Lung (tissue), 17 donors: ENCODE measurements at places on chromosomes 6 and 20. TPM values are rescaled to one million over a fixed set of nuclear protein-coding genes. Genes with fewer than 3 reads are reported as not detected.

DNA sequence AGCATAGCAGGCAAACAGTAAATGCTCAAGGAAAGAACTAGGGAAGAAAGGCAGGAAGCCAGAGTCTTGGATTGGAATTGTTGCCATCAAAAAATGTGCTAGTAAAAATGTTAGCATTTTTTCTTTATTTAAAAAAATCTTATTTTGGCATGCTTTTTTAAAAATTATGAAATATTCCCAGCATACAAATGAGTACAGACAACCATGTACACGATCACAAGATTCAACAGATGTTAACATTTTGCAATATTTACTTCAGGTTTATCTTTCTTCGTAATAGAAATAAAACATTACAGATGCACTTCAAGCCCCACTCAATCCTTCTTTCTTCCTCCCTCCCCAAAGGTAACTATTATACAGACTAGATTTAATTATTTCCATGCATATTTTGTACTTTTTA, 27.4 kb upstream of the NOP56 start:
- no peak for DNase-seq

DNA sequence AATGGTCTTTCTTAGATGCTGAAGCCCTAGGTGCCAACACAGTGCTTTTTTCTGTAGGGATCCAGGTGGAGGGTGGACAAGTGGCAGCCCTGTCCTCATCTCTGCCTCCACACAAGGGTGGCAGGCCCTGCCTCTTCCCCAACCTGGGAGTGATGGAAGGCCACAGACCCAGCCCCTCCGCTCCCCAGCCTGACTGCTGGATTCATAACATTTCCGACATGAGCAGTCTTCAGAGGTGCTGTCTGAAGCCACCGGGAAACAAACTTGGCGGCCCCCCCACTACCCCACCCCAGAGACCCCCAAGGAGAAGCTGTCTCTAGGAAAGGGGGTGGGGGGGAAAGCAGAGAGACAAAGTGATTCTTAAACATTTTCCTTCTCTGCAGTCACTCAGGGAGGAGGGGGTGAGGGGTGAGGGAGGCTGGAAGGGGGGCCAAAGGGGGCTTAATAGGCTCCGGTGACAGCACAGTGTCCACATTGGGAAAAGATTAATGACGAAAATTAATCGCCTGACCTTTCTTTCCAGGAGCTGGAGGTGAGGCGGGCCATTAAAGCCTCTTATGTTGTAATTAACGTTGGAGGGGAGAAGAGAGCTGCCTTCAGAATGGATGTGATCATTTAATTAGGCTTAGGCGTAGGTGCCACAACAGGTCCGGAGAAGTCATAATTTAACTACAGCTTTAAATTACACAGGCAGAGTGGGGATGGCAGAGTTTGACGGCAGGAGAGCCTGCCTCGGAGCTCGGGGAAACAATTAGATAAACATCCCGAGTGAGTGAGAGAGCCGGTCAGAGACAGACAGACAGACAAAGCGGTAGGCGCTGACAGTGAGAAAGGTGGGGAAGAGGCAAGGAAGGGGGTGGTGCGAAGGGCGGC, 76.8 kb upstream of the FOXP4 start:
- no peak for DNase-seq

GRCh38 chr6:34390531-34391472, 1.7 kb downstream of the NUDT3 start:
- peak; percentile 67 for DNase-seq

DNA sequence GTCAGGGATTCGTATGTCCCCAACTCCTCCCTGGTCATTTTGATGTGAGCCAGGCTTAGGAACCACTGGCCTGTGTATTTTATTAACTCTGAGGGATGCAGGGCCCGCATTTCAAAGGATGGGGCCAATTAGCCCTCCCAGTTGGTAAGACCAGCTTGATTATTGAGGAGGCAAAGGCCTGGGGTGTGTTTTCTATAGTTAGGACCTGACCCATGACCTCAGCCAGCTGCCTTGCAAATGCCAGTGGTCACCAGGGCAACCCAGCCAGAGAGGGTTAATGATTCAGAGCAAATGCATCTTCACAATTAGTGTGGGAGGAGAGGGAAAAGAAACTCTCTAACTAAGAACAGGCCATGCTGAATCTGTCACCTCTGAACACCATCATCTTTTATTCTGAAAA, 835.4 kb downstream of the MAFB start:
- no peak for DNase-seq

GRCh38 chr6:44270526-44271405, 516 bp downstream of the TMEM151B start:
- DNase-seq: no peak

The ADGRG6 gene
- total RNA-seq: 18.4 TPM

- no peak for DNase-seq
Observed at GRCh38 chr6:137175868-137176245, 2.4 kb upstream of the IL22RA2 start.

GRCh38 chr20:58584051-58584824, 66.8 kb upstream of the STX16 start:
- DNase-seq: no peak

- DNase-seq: no peak
Observed at GRCh38 chr20:58028123-58028522, 200.3 kb downstream of the ANKRD60 start.

- peak; percentile 83 for DNase-seq
Observed at GRCh38 chr20:431012-431904, 23.2 kb downstream of the RBCK1 start.

- no peak for DNase-seq
Observed at GRCh38 chr6:139881236-139881635, 506.8 kb upstream of the CITED2 start.

DNA sequence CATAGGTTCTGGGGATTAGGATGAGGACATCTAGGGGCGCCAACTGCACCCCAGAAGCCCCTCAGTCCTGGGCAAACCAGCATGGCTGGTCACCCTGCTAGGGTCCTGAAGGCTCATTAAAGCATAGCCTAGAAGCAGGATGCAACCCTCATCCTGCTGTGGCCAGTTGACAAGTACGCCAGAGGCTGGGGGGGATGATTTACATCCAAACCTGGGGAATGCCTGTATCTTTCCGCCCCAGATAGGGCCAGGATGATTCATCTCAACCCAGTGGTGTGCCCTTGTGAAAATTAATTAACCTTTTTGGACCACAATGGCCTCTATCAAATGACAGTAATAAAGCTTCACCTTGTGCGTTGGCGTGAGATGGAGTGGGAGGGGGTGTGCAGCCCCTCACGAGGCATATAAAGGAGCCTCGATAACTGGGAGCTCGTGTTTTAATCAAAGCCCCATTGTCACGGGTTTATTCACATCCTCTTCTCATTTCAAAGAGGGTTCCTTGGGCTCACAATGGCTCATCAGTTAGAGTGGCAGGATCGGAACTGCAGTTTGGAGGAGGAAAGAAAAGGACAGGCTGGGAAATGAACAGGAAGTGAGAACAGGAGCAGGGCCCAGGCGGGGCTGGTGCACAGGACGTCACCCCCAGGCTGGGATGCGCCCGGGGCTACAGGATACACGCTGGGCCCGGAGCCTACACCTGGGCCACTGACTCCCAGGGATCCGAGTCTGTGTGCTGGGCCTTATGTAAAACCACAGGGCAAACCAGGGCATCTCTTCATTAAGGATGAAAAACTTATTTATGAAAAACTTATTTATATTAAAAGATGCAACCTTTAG, 121.8 kb upstream of the PHACTR3 start:
- no peak for DNase-seq

DNA sequence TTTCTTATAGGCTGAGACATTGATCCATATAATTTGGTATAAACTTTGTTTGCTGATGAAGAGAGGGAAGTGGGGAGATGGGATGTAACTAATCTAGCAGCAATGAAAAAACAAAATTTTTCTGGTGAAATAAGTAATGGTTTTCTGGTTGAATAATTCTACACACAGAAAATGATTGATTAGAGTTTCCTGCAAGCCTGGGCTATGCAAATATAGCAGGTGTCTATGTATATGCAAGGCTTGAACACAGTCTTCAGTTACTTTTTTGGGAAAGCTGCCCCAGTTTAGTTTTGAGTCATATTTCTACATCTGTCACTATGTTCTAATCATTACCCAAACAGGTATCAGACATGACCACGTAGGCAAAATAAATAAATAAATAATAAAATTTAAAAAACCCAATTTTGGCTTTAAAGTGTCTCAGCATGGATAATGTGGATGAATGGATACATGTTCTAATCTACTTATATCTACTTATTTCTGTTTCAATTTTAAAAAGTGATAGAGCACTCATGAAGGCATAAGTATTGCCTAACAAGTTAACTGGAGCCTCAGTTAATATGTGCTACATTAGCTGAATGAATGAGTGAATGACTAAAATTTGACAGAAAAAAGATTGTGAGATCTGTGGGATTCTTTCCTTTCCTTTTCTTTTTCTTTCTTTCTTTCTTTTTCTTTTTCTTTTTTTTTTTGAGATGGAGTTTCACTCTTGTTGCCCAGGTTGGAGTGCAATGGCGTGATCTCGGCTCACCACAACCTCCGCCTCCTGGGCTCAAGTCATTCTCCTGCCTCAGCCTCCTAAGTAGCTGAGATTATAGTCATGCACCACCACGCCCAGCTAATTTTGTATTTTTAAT, 37.2 kb upstream of the TFB1M start:
- no peak for DNase-seq

The COL21A1 gene
- 105 TPM for total RNA-seq

DNA sequence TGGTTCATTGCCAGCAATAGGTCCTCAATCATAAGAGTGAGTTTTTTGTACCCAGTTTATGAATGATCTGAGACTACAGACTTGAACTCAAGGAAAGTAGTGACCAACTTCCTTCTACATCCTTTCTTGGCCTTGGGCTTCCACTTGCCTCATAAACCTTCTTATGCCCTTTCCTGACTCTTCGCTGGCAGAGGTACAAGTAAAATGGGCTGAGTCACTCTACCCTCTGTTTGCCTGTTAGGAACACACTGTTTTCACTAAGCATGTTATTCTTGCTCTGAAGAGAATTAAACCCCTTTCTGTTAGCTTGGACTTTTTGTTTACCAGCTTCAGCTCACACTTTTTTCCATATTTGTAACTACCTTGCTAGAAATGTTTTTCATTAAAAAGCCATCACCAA, 74.4 kb downstream of the PKHD1 start:
- DNase-seq: no peak

DNA sequence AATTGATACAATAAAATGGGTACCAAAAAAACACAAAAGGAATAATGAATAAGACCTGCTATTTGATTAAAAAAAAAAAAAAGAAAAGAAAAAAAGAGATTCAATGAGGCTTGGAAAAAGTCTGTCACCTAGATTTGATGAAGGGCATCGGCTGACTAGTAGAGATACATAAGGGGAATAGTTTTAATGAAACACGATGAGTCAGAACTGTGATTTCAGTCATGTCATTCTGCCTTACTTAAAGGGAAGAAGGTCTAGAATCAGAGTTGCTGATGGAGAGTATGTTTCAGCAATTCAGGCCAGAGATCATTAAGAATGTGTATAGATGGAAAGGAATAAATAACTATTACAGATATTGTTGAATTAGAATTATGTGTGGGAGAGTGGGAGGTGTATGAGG, 565.9 kb upstream of the RNF217 start:
- no peak for DNase-seq

- DNase-seq: no peak
Observed at GRCh38 chr20:47224300-47224791, 132.2 kb downstream of the ZMYND8 start.

- DNase-seq: no peak
Observed at GRCh38 chr6:165605901-165606739, 56.9 kb downstream of the PDE10A start.

The RAB32 gene
- 22.5 TPM for total RNA-seq

The ERVFRD-1 gene
- total RNA-seq: 0.18 TPM

DNA sequence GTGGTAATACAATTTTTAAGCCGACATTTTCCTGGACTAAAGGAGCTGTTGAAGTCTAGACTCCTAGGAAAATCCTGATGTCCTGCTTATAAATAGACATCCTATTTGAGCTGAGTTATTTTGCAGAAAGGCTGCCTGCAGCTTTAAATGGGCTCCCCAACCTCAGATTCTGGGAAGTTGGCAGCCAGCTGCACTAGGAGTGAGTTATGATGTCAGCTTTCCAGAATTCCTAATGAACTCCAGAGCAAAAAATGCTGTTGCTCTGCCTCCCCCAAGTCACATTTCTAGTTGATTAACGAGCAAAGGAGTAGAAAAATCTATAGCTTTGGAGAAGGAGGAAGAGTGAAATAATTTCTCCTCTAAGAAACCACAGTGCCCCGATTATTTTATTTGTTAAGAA, 346.3 kb upstream of the SULF2 start:
- DNase-seq: peak; percentile 56

The SNAP25 gene
- 0.95 TPM for total RNA-seq

DNA sequence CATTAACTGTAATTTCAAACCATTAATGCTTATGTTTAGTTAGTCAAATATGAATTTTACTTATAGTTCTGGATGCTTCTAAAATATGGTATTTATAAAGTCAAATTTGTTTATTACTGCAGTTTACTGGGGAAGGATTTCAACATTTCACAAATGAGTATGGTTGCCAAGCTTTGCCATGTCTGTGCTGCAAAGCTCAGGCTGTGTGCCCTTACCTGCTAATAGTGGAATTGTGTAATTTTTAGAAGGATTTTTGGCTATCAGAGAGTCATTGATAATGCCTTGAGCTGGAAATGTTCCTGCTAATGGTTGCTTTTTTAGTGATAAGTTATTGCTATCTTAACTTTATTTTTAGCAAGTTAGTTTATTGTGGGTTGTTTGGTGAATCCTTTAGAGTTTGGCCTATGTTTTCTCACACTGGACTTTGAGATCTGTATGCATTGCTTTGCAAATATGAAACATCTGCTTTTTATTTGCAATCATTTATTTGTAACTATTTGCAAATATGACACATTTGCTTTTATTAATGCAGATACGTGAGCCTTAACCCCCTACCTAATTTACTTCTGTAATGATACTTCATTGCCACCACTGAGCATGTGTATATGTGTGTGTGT, 105.8 kb downstream of the CD109 start:
- DNase-seq: no peak

- no peak for DNase-seq
Observed at GRCh38 chr6:81940451-81940985, 188.0 kb upstream of the TENT5A start.

The EYA2 gene
- 4.4 TPM for total RNA-seq

DNA sequence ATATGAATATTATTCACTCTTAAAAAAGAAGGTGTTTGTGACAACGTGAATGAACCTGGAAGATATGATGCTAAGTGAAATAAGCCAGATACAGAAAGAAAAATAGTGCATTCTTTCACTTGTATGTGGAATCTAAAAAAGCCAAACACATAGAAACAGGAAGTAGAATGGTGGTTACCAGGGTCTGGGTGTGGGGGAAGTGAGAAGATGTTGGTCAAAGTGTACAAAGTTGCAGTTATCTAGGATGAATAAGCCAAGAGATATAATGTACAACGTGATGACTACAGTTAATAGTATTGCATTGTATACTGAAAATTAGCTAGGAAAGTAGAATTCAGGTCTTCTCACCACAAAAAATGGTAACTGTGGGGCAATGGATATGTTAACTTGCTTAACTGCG, 151.1 kb upstream of the HCRTR2 start:
- DNase-seq: no peak

- no peak for DNase-seq
Observed at GRCh38 chr6:83808926-83809325, 44.2 kb upstream of the RIPPLY2 start.
